Activated CD4-positive, alpha-beta memory T cell treated with anti-CD3 and anti-CD28 coated beads, Interleukin-2, amount 10 ng/mL, durations not matched to agents 7 days and 5 days (primary cell): ENCODE measurements at places on chromosomes 7 and 10. TPM values are rescaled to one million over a fixed set of nuclear protein-coding genes. Genes with fewer than 3 reads are reported as not detected.

- H3K4me1 ChIP-seq = no peaks in the 10 kb centered on the region
- H3K4me3 ChIP-seq = no peak overlapping the region
- DNase-seq = no peak
Observed at GRCh38 chr10:111705021-111705420, 478.5 kb downstream of the GPAM start.

DNA sequence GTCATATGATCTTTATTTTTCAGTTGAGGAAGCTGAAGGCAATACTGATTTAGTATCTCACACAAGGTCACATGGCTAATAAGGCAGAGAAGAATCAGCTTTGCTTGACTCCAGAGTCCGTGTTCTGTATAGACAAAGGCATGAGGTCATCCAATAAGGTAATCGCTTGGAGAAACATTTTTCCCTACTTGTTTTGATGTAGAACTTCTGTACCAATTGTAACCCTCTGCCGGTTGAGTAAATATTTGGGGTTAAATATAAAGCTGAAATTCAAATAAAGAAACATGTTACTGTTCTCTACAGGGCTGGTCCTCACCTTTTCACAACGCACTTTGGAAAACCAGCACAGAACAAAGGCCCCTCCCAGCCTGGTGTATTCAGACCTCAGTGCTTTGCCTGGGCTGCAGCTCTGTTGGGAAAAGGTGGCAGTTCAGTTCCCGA lies 83.0 kb upstream of the INSYN2A start:
- no peaks in the 10 kb centered on the region for H3K36me3 ChIP-seq
- no peaks in the 10 kb centered on the region for H3K27me3 ChIP-seq
- no peak overlapping the region for H3K27ac ChIP-seq

DNA sequence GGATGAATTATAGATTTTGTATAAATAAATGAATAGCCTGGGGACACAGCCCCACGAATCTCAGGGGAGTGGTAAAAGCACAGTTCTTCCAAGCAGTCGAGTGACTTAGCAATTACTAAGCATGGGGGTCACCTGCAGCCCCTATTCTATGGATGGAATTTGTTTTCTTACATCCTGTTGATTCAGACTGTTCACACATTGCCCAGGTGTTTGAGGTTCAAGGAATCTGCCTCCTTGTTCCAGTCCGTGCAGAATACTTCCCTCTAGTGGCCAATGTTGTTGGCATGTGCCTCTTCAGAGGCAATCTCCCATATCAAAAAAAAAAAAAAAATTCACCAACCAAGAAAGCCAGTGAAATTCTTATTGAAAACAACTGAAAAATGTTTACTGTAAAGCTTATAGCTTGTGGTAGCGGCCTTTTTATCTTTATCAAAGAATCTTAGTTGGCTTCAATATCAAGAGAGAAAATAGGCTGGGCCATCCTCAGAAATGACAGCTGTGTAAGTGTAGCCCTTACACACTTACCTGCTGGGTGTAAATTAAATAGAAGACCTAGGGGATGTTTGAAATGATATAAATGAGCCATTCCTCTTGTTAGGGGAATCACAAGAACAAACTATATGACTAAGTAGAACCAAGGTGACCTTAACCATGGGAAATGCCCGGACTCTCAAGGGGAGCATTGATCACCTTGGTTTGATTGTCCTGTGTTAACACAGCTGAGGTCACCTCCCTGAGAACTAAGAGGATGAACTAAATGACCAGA lies 7.8 kb downstream of the LIPM start:
- peak; percentile 32 for DNase-seq
- H3K4me3 ChIP-seq = no peak overlapping the region
- H3K4me1 ChIP-seq = peaks cover 3% of the 10 kb centered on the region

The SLC18A2 gene
- total RNA-seq = not detected
